ENCODE measurements at places on chromosomes 3 and 15. TPM values are rescaled to one million over a fixed set of nuclear protein-coding genes. Genes with fewer than 3 reads are reported as not detected.

DNA sequence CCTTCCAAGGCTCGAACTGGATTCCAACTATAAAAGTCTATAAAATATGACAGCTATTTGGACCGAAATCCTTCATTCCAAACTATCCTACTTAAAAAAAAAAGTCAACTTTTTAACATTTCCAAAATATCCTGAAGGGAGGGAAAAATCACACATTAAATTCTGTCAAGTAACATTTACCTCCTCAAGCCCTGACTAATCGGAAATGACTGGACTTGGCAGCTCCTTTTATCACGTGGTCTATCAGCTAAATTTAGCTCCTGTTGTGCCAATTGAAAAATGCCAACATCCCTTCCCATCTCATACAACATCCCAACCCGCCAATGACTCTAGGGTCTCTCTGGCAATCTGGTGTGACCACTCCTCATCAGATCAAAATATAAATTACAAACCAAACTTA lies 297.9 kb downstream of the FHIT start:
- peak; percentile 62 for DNase-seq
- no peak overlapping the region for H3K4me3 ChIP-seq
- peak overlapping the region; percentile 74 for H3K27ac ChIP-seq

- no peaks in the 10 kb centered on the region for H3K27me3 ChIP-seq
- H3K4me1 ChIP-seq, result no peaks in the 10 kb centered on the region
- DNase-seq, result no peak
- H3K27ac ChIP-seq, result no peak overlapping the region
- H3K4me3 ChIP-seq, result no peak overlapping the region
Observed at GRCh38 chr15:78023081-78023665, 54.3 kb downstream of the TBC1D2B start.

DNA sequence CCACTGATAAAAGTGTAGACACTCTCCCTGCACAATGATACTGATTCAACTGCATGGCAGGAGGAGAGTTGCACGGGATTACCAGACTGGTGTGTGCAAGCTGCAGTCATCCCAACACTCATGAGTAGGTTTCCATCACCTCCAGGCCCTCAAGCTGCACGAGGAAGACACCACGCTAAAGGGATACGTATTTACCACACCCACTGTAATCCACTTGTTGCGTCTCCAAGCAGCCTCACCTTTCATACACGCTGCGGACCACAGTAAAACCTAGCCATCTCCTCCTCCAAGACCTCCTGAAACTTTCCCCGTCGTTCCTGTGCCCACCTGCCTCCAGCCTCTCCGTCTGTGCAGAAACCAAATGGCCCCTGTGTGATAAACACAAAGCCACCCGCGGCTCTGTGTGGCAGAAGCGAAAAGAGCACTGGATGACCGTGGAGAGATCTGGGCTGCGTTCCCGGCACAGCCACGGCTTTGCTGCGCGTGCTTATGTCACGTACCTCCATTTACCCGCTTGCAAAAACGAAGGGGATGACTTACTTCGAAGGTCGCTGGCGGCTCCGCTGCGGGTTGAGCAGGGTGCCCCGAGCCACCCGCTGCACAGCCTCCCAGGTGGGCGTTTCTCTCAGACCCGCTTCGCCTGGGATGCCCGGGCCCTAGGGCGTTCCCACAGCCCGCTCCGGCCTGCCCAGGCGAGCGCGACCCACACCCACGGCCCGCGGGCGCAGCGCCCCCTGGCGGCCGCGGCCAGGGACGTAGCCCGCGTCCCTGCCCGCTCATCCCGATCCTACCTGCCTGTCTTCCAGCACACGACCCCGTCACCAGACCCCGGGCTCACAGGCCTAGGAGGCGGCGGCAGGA lies 643 bp downstream of the ABCC5 start:
- H3K4me1 ChIP-seq, result peaks cover 13% of the 10 kb centered on the region
- H3K4me3 ChIP-seq, result peak overlapping the region; percentile 91

Gene DAZL
- not detected for total RNA-seq

Gene WDR76
- 7.6 TPM for total RNA-seq

GRCh38 chr3:61015408-61015807 lies 235.8 kb downstream of the FHIT start:
- H3K4me1 ChIP-seq, result no peaks in the 10 kb centered on the region
- no peak overlapping the region for H3K4me3 ChIP-seq
- H3K27ac ChIP-seq, result no peak overlapping the region
- no peaks in the 10 kb centered on the region for H3K27me3 ChIP-seq

GRCh38 chr3:43641306-43642114 lies 19.7 kb upstream of the ANO10 start:
- no peak overlapping the region for H3K4me3 ChIP-seq
- DNase-seq, result no peak

Gene MYO5C
- under 0.01 TPM for total RNA-seq
